BE2C (cell line): ENCODE measurements at places on chromosomes 7 and 10.

DNA sequence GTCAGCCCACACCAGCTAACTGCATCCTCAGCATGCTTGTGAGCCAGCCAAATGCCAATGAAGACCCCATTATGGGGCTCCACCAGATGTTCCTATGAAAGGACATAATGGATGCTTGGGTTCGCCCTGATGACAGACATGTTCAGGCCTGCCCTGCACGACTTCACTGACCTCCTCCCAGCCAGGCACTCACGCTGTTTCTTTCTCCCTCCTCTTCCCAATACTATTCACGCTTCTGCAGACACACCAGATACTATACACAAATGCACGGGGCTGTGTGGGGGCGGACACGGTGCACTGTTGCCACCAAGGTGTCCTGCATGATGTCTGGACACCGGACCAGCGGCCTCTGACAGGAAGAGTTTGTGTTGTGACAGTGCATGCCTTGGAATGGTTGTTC is 284.2 kb downstream of the PRPF18 start:
- no peak for DNase-seq

GRCh38 chr10:103280506-103280905 is 3.6 kb downstream of the INA start:
- no peak for DNase-seq

- DNase-seq: no peak
Observed at GRCh38 chr7:8536431-8536830, 103.0 kb downstream of the NXPH1 start.

DNA sequence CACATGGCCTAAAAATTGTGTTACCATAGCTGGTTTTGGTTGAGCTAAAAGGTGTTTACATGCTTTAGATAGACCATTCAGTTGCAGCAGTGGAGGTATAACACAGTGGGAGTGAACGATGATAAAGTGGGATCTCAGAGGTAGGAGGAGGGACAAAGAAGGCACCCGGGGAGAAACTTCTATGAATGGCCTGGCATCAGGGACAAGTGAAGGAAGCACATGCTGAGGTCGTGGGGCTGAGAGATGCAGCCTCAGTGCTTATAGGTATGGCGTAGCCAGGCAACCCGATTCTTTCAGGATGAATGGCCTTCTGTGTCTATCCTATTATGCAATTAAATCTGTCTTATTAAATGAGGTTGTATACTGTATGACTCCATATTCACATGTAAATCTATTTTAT is 3.9 kb upstream of the CDK6 start:
- DNase-seq: no peak

DNA sequence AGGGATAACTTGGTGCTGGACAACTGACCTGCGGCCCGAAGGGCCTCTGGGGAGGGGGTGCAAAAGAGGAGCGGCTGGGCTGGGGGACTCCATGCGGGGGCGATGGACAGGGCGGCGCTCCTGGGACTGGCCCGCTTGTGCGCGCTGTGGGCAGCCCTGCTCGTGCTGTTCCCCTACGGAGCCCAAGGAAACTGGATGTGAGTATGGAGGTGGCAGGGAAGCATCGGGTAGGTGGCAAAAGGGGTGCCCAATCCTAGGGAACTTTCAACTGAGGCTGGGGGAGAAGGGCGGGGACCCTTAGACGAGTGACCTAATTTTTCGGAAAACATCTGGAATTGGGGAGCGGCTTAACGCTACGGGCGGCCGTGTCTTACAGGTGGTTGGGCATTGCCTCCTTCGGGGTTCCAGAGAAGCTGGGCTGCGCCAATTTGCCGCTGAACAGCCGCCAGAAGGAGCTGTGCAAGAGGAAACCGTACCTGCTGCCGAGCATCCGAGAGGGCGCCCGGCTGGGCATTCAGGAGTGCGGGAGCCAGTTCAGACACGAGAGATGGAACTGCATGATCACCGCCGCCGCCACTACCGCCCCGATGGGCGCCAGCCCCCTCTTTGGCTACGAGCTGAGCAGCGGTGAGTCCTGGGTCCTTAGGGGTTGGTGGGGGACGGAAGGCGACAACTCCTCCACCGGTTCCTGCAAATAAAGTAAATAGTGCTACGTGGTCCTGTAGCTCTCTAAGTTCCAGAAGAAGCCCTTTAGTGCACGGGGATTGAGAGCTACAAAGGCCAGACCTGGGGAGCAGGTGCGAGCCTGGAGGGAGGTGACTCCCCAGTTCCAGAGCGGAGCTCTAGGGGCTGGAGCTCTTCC is 622 bp downstream of the WNT16 start:
- no peak for DNase-seq

DNA sequence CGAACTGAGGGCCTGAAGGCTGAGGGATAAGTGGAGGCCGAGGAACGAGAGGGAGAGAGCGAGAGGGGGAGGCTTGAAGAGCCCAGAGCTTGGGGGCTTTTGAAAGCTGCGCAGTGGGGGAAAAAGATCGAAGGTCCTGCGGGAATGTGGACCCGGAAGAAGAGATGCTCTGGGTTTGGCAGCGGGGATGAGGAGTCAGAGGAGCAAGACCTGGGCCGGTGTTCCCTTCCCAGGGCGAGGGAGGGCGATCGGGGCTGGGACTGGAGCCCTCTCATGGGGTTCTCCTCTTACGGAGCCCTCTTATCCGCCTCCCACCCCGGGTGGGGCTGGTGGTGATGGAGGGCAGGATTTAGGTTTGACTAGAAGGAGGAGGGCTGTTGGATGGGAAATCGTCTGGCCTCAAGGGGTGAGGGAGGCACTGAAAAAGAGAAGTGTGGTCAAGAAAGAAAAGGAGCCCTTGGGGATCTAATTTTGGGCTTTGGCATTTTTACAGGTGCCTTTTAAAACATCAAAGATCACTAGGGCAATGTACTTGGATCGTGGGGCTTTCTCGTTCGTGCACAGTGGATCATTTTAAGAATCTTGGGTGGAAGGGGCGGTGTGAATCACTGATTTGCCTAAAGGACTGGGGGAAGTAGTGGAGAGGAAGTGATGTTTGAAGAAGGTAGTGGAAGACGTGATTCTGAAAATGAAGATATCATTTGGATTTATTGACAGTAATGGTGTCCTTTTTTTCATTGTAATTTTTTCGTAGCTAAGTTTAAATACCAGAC is 637 bp downstream of the SAMD8 start:
- peak; percentile 42 for DNase-seq

DNA sequence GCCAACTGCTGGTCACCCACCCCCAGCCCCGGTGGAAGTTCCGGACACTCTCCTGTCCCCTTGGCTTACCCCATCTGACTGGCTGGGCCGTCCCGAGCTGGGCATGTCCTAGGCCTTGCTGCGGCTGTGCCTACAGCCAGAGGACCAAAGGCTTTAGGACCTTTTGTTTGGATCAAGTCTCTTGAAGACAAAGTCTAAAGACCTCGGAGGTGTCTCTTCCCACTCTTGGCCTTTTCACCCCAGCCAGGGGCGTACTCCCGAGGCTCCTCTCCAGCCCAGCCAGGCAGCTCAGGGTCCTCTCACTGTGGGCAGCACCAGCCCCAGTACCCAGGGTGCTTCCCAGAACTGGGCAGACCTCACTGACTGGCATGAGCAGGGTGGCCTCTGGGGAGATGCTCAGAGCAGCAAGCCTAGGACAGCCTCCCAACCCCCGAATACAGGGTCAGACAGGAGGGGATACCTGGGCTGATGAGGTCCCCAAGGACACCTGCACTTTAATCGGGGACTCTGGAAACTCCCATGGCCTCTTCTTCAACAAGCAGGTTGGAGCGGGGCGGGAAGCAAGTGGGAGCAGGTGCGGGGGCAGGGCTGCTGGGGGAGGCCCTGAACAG is 2.7 kb upstream of the PWWP2B start:
- DNase-seq: no peak

DNA sequence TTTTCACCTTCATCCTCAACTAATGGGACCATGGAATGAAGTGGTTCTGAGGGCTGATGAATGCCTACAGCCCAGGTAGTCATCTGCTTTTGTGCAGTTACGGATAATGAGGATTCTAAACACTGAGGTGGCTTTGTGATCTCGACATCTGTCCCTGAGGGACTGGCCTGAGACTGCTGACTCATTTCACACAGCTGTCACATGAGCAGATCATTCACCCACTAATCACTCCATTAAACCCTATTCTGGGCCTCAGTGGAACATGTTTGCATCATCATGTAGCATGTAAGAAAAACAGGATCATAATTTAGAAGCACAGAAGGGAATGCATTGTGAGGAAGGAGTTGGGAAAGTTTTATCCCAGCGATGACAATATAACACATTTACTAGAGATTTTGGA is 79.4 kb upstream of the FEZF1 start:
- DNase-seq: no peak
